Spleen (tissue), 13 donors: ENCODE measurements at places on chromosomes 13 and 19. TPM values are rescaled to one million over a fixed set of nuclear protein-coding genes. Genes with fewer than 3 reads are reported as not detected.

- no peaks in the 10 kb centered on the region for H3K4me1 ChIP-seq
- no peak overlapping the region for H3K4me3 ChIP-seq
- no peaks in the 10 kb centered on the region for H3K27me3 ChIP-seq
- no peak for DNase-seq
- H3K27ac ChIP-seq, result no peak overlapping the region
Observed at GRCh38 chr19:56678205-56678604, 6.6 kb upstream of the ZNF835 start.

- H3K27me3 ChIP-seq, result no peaks in the 10 kb centered on the region
- H3K4me3 ChIP-seq, result no peak overlapping the region
- H3K27ac ChIP-seq, result peak overlapping the region; percentile 68
- DNase-seq, result peak; percentile 48
- H3K4me1 ChIP-seq, result peaks cover 56% of the 10 kb centered on the region
Observed at GRCh38 chr13:113551081-113552000, 33.2 kb upstream of the TFDP1 start.

DNA sequence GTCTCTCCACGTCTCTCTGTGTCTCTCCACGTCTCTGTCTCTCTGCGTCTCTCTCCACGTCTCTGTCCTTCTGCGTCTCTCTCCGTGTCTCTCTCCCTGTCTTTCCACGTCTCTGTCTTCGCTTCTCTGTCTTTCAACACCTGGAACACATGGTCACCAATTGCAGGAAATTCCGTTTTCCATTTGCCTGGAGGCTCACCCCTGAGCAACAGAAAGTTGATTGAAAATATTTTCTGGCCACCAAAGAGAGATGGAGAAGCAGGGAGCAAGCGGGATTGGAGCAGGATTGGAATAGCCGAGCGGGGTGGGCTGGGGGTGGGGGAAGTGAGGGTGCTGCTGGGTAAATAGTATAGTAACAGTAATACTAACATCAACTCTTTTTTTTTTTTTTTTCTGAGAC, 1.7 kb downstream of the KANK2 start:
- H3K27ac ChIP-seq, result peak overlapping the region; percentile 82
- no peak for DNase-seq

- H3K36me3 ChIP-seq, result no peaks in the 10 kb centered on the region
- H3K4me1 ChIP-seq, result no peaks in the 10 kb centered on the region
- no peak overlapping the region for H3K4me3 ChIP-seq
- no peak overlapping the region for H3K27ac ChIP-seq
Observed at GRCh38 chr13:32960626-32961025, 55.6 kb upstream of the KL start.

DNA sequence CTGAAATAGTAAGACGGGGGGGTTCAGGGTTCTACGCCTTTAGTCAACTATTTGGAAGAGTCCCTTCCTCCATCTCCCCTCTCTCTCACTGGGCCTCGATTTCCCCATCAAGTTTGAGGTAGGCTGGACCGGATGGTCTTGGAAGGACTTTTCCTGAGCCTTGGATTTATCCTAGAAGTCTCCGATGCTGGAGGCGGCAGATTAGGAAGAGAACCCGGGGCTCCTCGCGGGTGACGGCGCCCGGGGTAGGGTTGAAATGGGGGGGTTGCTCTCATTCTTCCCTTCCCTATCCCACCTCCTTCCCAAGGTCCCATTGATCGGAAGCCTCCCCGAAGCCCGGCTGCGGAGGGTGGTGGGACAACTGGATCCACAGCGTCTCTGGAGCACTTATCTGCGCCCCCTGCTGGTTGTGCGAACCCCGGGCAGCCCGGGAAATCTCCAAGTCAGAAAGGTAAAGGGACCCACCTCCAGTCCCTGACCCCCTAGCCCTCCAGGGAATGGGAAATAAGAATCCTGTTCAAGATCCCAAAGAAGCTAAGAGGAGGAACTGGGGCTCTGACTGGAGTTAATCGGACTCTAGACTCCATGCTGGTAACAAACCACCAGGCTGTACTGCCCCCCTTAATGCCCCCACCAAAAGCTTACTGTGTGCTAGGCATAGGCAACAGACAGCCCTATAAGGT, 781 bp downstream of the QPCTL start:
- peak overlapping the region; percentile 72 for H3K4me3 ChIP-seq
- peak overlapping the region; percentile 79 for H3K27ac ChIP-seq
- H3K27me3 ChIP-seq, result no peaks in the 10 kb centered on the region

- peak overlapping the region; percentile 91 for H3K27ac ChIP-seq
- H3K36me3 ChIP-seq, result peaks cover 49% of the 10 kb centered on the region
- no peak for DNase-seq
- H3K4me1 ChIP-seq, result peaks cover 58% of the 10 kb centered on the region
- no peaks in the 10 kb centered on the region for H3K27me3 ChIP-seq
Observed at GRCh38 chr19:3968556-3969434, 2.1 kb downstream of the DAPK3 start.

DNA sequence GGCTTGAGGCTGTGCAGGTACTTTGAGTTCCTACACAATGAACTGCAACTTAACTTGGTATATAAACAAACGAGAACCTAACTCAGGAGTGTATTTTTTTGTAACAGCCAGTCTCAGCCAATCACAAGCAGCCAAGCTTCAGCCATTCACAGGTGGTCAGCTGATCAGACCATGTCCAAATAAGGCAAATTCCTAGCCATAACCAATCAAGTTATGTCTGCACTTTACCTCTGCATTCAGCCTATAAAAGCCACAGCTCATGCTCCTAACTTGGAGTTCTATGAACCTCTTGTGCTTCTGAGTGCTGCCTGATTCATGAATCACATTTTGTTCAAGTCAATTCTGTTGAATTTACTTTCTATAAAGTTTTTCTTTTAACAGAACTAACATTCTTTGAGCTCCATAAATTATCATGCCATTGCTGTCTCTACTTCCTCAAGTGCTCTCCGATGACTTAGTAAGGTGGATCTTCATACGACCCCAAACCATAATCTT, 16.8 kb upstream of the MEDAG start:
- no peak for DNase-seq
- no peaks in the 10 kb centered on the region for H3K36me3 ChIP-seq
- H3K4me3 ChIP-seq, result no peak overlapping the region
- H3K27me3 ChIP-seq, result no peaks in the 10 kb centered on the region

- H3K4me3 ChIP-seq, result no peak overlapping the region
- no peaks in the 10 kb centered on the region for H3K27me3 ChIP-seq
Observed at GRCh38 chr19:23882493-23882892, 32.2 kb upstream of the ZNF726 start.

DNA sequence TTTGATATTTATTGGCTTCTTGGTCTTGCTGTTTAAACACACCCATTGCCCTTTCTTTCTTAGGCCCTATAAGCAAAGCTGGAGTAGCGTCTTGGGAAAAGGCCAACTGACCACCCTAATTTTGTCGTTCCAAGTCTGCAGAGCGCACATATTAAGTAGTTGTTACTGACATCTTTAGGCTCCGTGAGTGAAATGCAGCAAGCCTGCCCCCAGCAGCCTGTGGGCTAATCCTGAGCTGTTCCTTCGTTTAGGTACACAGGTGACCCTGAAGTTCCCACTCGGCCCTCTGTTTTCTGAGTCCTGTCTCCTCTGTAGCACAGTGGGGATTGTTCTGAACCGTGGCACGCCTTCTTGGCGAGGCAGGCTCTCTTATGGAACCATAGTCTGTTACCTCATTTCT, 170.5 kb downstream of the STK24 start:
- peaks cover under 1% of the 10 kb centered on the region for H3K4me1 ChIP-seq
- no peaks in the 10 kb centered on the region for H3K27me3 ChIP-seq
- H3K36me3 ChIP-seq, result no peaks in the 10 kb centered on the region
- H3K27ac ChIP-seq, result no peak overlapping the region

- H3K4me1 ChIP-seq, result no peaks in the 10 kb centered on the region
- H3K4me3 ChIP-seq, result no peak overlapping the region
- H3K36me3 ChIP-seq, result no peaks in the 10 kb centered on the region
- H3K27me3 ChIP-seq, result no peaks in the 10 kb centered on the region
Observed at GRCh38 chr13:82248762-82249161, 1633.5 kb downstream of the SLITRK1 start.

- no peaks in the 10 kb centered on the region for H3K36me3 ChIP-seq
- DNase-seq, result no peak
- H3K27me3 ChIP-seq, result no peaks in the 10 kb centered on the region
- no peak overlapping the region for H3K4me3 ChIP-seq
Observed at GRCh38 chr13:93305886-93306285, 79.3 kb downstream of the GPC6 start.

GRCh38 chr13:110422913-110423688, 116.0 kb downstream of the COL4A2 start:
- DNase-seq, result no peak
- no peak overlapping the region for H3K27ac ChIP-seq
- H3K4me1 ChIP-seq, result peaks cover 57% of the 10 kb centered on the region
- no peaks in the 10 kb centered on the region for H3K36me3 ChIP-seq
- H3K27me3 ChIP-seq, result peaks cover 3% of the 10 kb centered on the region

DNA sequence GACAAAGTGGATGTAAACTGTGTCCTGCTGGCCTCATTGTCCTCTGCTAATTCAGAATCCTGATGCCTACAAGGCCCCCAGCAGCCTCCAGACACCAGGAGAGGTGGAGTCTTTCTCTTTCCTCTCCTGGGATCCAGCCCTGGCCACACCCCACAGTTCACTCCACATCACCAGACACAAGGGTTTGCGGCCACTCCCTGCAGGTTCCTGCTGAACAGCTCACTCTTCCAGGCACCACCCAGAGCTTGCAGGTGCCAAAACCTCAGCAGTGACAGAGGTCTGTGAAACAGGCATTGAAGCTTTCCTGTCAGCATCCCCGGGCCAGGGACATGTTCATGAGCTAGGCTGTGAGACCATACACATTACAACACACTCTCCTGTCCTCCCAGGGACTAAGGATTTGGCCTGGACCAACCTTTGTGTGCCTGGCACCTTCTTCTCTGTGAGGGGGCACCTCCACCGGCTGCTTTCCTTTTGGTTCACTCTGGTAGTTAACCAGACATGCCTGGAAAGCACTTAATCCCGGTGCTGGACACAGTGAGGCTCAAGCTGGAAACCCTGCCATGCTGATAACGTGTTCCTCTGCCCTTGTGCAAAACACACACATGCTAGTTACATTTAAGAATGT, 11.1 kb upstream of the ATP12A start:
- H3K4me1 ChIP-seq, result peaks cover 10% of the 10 kb centered on the region
- no peaks in the 10 kb centered on the region for H3K36me3 ChIP-seq
- no peak overlapping the region for H3K4me3 ChIP-seq
- H3K27ac ChIP-seq, result no peak overlapping the region
- no peaks in the 10 kb centered on the region for H3K27me3 ChIP-seq
- no peak for DNase-seq

DNA sequence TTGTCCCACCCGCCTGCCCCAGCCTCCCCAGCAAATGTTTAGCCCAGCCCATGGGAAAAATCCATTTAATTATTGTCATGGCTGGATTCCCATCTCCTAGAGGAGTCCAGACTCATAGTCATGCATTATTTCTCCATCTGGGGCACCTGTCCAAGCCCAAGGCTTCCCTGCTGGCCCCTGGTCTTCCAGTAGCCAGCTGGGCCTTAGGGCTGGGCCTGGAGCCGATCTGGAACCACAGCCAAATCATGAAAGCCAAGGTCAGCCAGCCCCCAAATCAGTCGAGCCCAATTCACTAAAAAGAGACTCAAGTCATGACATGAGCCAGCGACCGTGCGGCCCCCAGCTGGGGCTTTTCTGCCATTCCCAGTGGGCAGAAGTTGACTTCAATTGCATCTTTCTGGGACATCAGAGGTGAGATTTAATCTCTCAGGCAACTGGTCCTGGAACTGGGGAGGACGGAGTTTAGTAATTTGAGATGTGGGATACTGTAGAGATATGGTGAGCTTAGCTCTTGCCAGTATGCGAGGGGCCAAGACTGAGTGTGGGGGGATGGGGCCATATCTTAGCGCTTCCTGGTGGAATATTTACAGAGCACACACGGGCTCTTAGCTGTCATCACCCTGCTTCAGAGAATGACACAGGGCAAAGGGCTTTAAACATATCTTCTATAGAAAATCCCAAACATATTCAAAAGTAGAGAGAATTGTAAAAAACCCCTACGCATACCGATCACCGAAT, 9.4 kb upstream of the PGLYRP2 start:
- no peaks in the 10 kb centered on the region for H3K27me3 ChIP-seq
- H3K4me3 ChIP-seq, result no peak overlapping the region
- no peaks in the 10 kb centered on the region for H3K36me3 ChIP-seq
- no peak overlapping the region for H3K27ac ChIP-seq
- DNase-seq, result no peak

- H3K4me1 ChIP-seq, result no peaks in the 10 kb centered on the region
- DNase-seq, result no peak
- no peaks in the 10 kb centered on the region for H3K36me3 ChIP-seq
- H3K27me3 ChIP-seq, result no peaks in the 10 kb centered on the region
- H3K4me3 ChIP-seq, result no peak overlapping the region
Observed at GRCh38 chr13:55464222-55464621, 1676.5 kb upstream of the PRR20A start.

GRCh38 chr13:76329866-76330580, 556.2 kb downstream of the KCTD12 start:
- no peaks in the 10 kb centered on the region for H3K36me3 ChIP-seq
- H3K4me3 ChIP-seq, result no peak overlapping the region
- no peaks in the 10 kb centered on the region for H3K4me1 ChIP-seq

GRCh38 chr13:36353001-36353400, 6.8 kb upstream of the SPART start:
- H3K36me3 ChIP-seq, result no peaks in the 10 kb centered on the region
- no peaks in the 10 kb centered on the region for H3K27me3 ChIP-seq
- H3K4me1 ChIP-seq, result no peaks in the 10 kb centered on the region
- no peak for DNase-seq
- H3K4me3 ChIP-seq, result no peak overlapping the region

DNA sequence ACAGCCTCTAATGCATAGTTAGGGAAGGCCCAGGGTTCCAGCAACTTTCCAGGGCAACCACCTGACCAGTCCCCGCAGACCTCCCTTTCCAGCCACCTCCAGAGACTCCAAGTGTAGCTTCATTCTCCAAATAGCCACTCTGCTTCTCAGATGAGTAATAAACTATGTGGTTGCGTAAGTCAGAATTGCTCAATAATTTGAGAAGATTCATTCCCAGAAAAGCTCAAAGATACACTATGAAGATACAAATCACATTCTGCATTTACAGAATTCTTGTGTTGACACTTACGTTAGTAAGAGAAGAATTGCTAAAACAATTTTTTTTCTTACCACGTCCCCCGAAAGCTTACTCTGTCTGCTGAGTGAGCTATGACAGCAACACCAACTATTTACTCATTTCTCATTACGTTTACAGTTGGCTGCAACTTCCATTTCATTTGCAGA, 8.2 kb upstream of the LATS2 start:
- DNase-seq, result no peak
- H3K4me1 ChIP-seq, result peaks cover 5% of the 10 kb centered on the region
- H3K27me3 ChIP-seq, result no peaks in the 10 kb centered on the region
- H3K27ac ChIP-seq, result no peak overlapping the region
- H3K36me3 ChIP-seq, result no peaks in the 10 kb centered on the region

DNA sequence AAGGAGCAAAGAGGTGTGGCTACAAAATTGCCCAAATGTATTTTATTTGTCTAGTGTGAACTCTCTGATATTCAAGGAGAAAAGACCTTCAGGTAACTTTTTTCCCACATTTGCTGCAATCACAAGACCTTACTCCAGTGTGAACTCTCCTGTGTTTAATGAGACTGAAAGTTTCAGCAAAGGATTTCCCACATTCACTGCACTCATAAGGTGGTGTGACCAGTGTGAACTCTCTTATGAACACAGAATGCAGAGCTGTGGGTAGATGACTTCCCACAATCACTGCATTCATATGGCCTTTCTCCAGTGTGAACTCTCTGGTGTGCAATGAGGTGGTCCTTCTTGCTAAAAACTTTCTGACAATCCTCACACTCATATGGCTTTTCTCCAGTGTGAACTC, 16.4 kb downstream of the ZNF814 start:
- no peaks in the 10 kb centered on the region for H3K27me3 ChIP-seq
- no peak overlapping the region for H3K27ac ChIP-seq
- no peak for DNase-seq
- H3K36me3 ChIP-seq, result peaks cover 47% of the 10 kb centered on the region

The LYPD5 gene
- 2.2 TPM for polyA plus RNA-seq

The RNF6 gene
- 13.3 TPM for polyA plus RNA-seq

The NCCRP1 gene
- 0.19 TPM for polyA plus RNA-seq
